Tongue (tissue), 3 donors: ENCODE measurements at places on chromosomes 3 and 15.

- DNase-seq, result peak; percentile 61
Observed at GRCh38 chr3:106428565-106428994, 559.8 kb upstream of the CBLB start.

DNA sequence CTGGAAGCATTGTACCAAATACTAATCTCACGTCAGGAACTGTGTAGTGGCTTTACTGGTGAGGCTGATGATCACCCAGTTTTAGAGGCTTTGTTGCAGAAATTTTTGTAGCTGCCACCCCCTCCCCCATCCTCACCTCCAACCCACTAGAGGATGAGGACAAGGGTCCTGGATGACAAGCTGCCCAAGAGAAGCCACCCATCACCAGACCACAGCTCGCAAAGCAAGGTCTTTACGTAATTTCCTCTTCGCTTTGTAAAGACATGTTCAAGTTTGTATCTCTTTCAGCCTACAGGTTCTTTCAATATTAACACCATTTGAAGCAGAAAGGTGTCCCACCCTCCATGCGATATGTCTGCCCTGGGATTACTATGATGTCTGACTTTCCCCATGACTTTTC is 74.2 kb downstream of the LDHAL6B start:
- no peak for DNase-seq

DNA sequence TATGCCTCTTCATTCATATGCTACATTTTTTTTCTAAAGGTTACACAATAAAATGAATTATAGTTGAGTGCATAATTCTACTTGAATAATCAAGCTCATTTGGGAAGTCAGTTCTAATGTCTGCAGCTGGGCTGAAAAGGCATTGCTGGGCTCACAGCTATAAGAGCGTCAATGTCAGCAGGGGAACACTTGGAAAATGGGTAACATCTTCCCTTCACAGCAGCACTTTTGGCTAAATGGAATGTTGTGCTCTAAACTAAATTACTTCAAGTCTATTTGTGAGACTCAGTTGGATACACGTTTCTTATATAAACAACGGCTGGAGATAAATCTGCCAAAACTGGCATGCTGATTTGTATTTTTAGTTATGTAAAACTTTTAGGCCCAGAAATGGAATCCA is 357.8 kb downstream of the TBL1XR1 start:
- DNase-seq, result no peak

DNA sequence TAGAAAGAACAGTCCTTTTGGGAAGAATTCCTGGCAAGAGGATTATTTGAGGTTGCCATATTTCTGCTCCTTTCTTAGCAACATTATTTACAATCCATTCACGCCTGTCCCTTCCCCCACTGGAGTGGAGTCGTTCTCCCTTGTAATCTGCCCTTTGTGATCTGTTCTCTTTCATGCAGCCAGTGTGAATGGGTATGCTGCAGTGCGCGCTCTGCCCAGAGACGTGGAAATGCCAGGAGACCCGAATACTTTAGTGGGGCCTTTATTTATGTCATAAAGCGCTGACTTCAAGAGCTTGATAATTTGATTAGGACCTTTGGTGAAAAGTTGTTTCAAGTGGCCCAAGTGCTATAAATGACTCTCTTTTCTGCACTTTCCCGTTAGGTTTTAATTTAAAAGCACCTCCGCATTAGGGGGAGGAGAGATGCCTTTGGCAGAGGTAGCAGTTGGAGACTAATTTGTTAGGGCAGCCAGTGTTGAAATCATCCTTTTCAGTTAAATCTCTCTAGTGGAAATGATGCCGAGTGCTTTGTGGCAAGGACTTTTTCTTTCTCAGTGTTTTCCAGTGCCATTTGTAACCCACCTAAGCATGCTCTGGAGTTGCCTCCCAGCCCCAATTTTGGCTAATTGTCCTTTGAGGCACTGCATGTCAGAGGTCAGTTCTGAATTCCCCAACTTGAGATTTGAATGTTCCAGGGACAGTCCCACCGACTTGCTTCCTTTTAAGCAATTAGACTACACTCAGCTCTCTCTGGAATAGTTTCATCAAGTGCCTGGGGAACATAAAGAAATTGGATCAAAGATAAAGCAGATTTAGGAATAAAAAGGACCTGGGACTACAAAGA is 52.4 kb downstream of the PSMD6 start:
- DNase-seq, result no peak

GRCh38 chr15:51812598-51812997 is 16.9 kb upstream of the TMOD3 start:
- no peak for DNase-seq
